ENCODE measurements at places on chromosomes 5 and 9.

DNA sequence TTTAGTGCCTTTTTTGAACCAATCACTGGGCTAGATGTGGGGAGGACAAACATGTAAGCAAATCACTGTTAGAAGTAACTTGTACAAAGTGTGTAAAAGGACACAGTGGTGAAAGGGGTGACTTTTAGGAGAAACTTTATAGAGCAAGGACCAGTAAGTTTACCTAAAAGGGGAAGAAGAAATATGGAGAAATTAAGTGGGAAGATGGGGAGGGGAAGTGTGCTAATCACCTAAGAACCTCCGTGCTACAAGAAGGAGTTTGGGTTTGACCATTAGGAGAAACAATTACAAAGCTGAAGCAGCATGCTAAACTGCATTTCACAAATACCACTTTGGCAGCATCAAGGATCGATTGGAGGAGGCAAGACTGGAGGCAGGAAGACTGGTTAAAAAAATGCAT lies 17.3 kb downstream of the ITGA1 start:
- H3K36me3 ChIP-seq = no peaks in the 10 kb centered on the region
- no peaks in the 10 kb centered on the region for H3K27me3 ChIP-seq
- no peak overlapping the region for H3K27ac ChIP-seq
- H3K4me1 ChIP-seq = peaks cover 32% of the 10 kb centered on the region

- H3K27me3 ChIP-seq = no peaks in the 10 kb centered on the region
- no peak overlapping the region for H3K4me3 ChIP-seq
- DNase-seq = no peak
- H3K36me3 ChIP-seq = no peaks in the 10 kb centered on the region
Measured at GRCh38 chr5:93055971-93056370, 525.0 kb downstream of the NR2F1-AS1 start.

- no peaks in the 10 kb centered on the region for H3K27me3 ChIP-seq
- no peak overlapping the region for H3K4me3 ChIP-seq
- no peak overlapping the region for H3K27ac ChIP-seq
- H3K4me1 ChIP-seq = no peaks in the 10 kb centered on the region
Measured at GRCh38 chr9:1668441-1668840, 346.7 kb upstream of the SMARCA2 start.

DNA sequence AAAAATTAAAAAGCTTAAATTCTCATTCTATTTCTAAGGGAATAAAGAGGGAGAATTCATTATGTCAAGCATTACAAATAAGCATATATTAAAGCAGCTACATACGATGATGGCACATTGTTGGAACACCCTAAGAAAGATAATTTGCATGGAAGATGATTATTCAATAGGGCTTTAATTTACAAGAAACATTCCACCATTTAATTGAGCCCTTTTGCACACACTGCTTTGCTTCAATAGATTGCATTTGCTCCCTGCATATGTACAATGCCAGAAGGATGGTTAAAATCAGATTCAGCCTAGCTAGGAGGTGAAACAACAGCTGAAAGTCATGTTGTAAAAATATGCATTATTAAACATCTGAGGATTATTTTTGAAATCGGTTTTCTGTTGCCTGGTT lies 21.8 kb downstream of the KIAA1958 start:
- no peak overlapping the region for H3K27ac ChIP-seq
- H3K27me3 ChIP-seq = no peaks in the 10 kb centered on the region
- H3K36me3 ChIP-seq = no peaks in the 10 kb centered on the region
- H3K4me3 ChIP-seq = no peak overlapping the region
- no peak for DNase-seq

DNA sequence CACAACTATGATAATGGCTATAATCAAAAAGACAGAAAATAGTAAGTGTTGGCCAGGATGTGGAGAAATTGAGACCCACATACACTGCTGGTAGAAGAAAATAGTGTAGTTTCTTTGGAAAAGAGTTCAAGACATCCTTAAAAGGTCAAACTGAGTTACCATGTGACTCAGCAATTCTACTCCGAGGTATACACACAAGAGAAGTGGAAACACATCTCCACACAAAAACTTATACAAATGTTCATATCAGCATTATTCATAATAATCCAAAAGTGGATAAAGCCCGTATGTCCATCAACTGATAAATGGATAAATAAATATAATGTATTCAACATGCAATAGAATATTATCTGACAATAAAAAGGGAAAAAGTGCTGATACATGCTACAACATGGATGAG lies 532.2 kb downstream of the NR2F1-AS1 start:
- no peaks in the 10 kb centered on the region for H3K4me1 ChIP-seq
- H3K36me3 ChIP-seq = no peaks in the 10 kb centered on the region
- no peaks in the 10 kb centered on the region for H3K27me3 ChIP-seq
